Body of pancreas (tissue), 4 donors: ENCODE measurements at places on chromosomes 6 and 20.
A peak's percentile ranks its signal among the peaks of the same experiment; 100 is the strongest.

DNA sequence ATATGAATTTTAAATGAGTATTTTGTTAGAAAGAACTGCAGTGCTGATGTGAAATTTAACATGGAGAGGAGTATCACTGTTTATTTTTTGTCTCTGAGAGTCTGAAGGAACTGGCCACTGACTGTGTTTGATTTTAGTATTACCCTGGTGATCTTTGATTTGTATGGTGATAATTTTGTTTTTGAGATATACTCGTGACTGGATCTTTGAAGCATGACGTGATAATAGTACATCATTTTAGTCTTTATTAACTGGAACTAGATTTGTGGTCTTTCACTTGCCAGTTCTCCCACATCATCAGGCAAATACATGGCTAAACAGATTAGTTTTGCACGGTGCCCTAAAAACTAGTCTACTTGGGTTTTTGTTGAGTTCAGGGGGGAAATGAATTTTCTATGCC is 55.5 kb downstream of the ARID1B start:
- DNase-seq: no peak

- no peak for DNase-seq
These were observed 4.0 kb downstream of the GCM2 start for GRCh38 chr6:10877871-10878270.

DNA sequence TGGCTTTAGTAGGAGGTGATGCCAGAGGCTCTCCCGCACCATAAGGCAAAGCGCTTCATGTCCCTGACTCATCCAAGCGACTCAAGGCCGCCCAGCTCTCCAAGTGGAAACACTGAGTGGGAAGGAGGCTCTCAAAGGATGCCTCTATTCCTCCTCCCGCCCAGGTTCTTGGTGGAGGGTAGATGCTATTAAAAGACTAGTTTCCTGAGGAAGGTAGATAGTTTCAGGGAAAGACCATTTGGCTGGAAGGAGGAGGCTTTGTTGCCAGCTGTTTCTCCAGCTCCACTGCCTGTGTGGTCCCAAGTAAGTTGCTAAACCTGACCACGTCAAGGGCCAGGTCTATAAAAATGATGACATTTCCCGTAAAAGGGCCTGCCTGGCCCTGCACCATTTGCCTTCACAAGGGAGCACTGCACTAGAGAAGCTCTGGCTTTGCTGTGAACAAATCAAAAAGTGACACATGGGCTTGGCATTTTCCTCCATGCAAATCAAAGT is 48.2 kb downstream of the GMDS start:
- DNase-seq: peak; percentile 42

GRCh38 chr20:22350624-22351023 is 233.7 kb downstream of the FOXA2 start:
- no peak for DNase-seq

GRCh38 chr6:38799529-38800184 is 84.5 kb downstream of the DNAH8 start:
- no peak for DNase-seq

DNA sequence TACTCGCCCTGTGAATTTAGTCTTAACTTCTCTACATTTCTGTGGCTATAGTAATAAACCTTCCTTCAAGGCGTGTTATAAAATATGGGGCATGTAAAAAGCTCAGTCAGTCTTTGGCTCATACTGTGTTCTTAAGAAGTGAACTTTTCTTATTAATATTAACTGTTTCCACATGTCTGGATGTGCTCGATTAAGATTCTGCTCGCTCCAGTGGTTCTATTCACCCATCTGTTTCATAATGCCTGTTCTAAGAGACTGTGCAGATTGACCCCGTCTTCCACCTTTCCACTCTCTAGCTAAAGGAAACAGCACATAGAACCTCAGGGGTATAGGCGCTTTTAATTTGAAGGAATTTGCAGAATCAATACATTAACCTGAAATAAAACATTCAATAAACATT is 99.9 kb downstream of the L3MBTL3 start:
- DNase-seq: no peak

- DNase-seq: no peak
These were observed 290.2 kb downstream of the PHACTR1 start for GRCh38 chr6:13006578-13007300.

- DNase-seq: no peak
These were observed 14.0 kb downstream of the SNRNP48 start for GRCh38 chr6:7604003-7604402.

DNA sequence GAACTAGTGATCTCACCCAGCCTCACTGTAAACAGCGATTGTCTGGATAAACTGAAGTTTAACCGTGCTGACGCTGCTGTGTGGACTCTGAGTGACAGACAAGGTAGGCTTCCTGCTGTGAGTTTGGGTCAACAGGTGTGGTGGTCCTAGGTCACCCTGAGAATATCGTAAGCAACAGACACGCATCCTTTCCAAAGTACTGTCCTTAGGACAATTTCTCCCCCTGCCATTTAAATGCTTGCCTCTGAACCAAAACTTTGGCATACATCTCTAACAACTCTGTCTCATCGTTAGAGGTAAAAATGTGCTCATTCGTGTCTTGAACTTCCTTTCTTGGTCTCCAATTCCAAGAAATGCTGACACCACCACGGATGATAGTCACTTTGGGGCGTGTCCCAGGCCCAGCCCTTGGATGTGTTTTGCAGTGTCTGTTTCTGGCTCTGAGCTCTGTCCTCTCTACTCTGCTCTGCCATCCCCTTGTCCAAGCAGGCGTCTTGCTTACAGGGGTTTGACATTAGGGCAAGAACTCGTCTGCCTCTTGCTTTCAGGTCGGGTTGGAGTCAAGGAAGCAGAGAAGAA is 95.5 kb downstream of the EYA2 start:
- DNase-seq: no peak
